ENCODE measurements at places on chromosomes 2 and 18. TPM values are rescaled to one million over a fixed set of nuclear protein-coding genes. Genes with fewer than 3 reads are reported as not detected.

The TUBA4B gene
- total RNA-seq = not detected

The LONRF2 gene
- not detected for total RNA-seq

The ERFE gene
- total RNA-seq = not detected

The EGR4 gene
- total RNA-seq = not detected

The ASB18 gene
- total RNA-seq = not detected

GRCh38 chr18:50716902-50717301, 102.9 kb downstream of the MRO start:
- DNase-seq = no peak
- H3K36me3 ChIP-seq = no peaks in the 10 kb centered on the region
- no peak overlapping the region for H3K4me3 ChIP-seq
- H3K4me1 ChIP-seq = no peaks in the 10 kb centered on the region

GRCh38 chr2:117832905-117833613, 18.6 kb downstream of the DDX18 start:
- H3K4me1 ChIP-seq = peaks cover 19% of the 10 kb centered on the region
- no peak for DNase-seq
- H3K36me3 ChIP-seq = peaks cover 8% of the 10 kb centered on the region

GRCh38 chr18:35335866-35336265, 8.4 kb downstream of the ZNF24 start:
- H3K4me3 ChIP-seq = no peak overlapping the region
- peaks cover 50% of the 10 kb centered on the region for H3K36me3 ChIP-seq
- no peaks in the 10 kb centered on the region for H3K27me3 ChIP-seq
- peaks cover 59% of the 10 kb centered on the region for H3K4me1 ChIP-seq

- H3K4me3 ChIP-seq = no peak overlapping the region
- no peak for DNase-seq
- no peaks in the 10 kb centered on the region for H3K4me1 ChIP-seq
- H3K36me3 ChIP-seq = no peaks in the 10 kb centered on the region
Measured at GRCh38 chr18:40413160-40413559, 1541.9 kb upstream of the PIK3C3 start.

DNA sequence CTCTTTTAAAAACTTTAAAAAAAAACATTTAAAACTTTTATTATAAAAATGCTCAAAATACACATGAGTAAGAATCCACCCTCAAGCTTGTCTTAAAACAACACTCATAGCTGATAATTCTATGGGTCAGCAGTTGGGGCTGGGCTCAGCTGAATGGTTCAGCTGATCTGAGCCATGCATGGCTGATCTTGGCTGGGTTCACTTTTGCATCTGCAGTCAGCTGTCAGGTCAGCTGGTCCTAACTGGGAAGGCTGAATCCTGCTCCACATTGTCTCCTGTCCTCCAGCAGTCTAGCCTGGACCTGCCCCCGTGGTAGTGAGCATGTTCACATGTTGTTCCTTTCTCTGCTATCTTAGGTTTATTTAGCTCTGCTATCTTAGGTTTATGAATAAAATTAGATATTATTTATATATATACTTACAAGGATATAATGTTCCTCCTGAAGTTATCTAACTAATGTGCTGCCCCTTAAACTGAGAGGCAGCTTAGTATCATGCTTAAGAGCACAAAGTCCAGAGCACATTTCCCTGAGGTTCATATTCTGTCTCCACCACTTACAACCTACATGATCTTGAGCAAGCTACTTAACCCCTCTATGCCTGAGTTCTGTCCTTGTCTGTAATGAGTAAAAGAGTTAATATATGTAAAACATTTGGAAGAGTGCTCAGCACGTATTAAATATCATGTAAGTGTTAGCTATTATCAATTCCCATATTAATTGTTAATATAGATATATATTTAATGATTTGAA, 309.4 kb downstream of the PTPRM start:
- H3K4me1 ChIP-seq = no peaks in the 10 kb centered on the region
- H3K36me3 ChIP-seq = no peaks in the 10 kb centered on the region
- DNase-seq = no peak
- H3K4me3 ChIP-seq = no peak overlapping the region
- H3K27me3 ChIP-seq = no peaks in the 10 kb centered on the region

- H3K27me3 ChIP-seq = peaks cover 15% of the 10 kb centered on the region
- H3K4me1 ChIP-seq = no peaks in the 10 kb centered on the region
- H3K36me3 ChIP-seq = no peaks in the 10 kb centered on the region
- DNase-seq = no peak
- H3K4me3 ChIP-seq = no peak overlapping the region
Measured at GRCh38 chr2:186546846-186547245, 43.0 kb upstream of the ITGAV start.

Data from naive thymus-derived CD8-positive, alpha-beta T cell (primary cell).